ENCODE measurements at places on chromosomes 12 and 14. TPM values are rescaled to one million over a fixed set of nuclear protein-coding genes. Genes with fewer than 3 reads are reported as not detected.

TBC1D30 gene
- total RNA-seq: 0.35 TPM

TAS2R42 gene
- total RNA-seq: not detected

CACNA2D4 gene
- 1.6 TPM for total RNA-seq

SRGAP1 gene
- 6.2 TPM for total RNA-seq

LHX5 gene
- not detected for total RNA-seq

C14orf132 gene
- total RNA-seq: 9.5 TPM

NDUFB1 gene
- total RNA-seq: 522 TPM

PLEKHD1 gene
- not detected for total RNA-seq

IL22 gene
- total RNA-seq: not detected

CSRP2 gene
- total RNA-seq: 23.4 TPM

CLEC7A gene
- total RNA-seq: not detected

C12orf42 gene
- not detected for total RNA-seq

KLRC4 gene
- not detected for total RNA-seq

FOXN4 gene
- not detected for total RNA-seq

CCDC177 gene
- total RNA-seq: not detected

GNB3 gene
- 1.8 TPM for total RNA-seq

CARMIL3 gene
- not detected for total RNA-seq

SLC35F4 gene
- total RNA-seq: not detected

ITGB7 gene
- total RNA-seq: not detected

BDKRB2 gene
- 30.8 TPM for total RNA-seq

OAS2 gene
- 1.2 TPM for total RNA-seq

SALL2 gene
- 8.7 TPM for total RNA-seq

AICDA gene
- total RNA-seq: not detected

NANOG gene
- total RNA-seq: not detected

C1S gene
- total RNA-seq: 70.9 TPM

RBMS2 gene
- 13.6 TPM for total RNA-seq

GLI1 gene
- 1.4 TPM for total RNA-seq

APOLD1 gene
- 7.6 TPM for total RNA-seq

All from myometrial cell (primary cell).